ENCODE measurements at places on chromosomes 3 and 15.

- no peak for DNase-seq
Measured at GRCh38 chr3:16179261-16179660, 4.8 kb downstream of the GALNT15 start.

GRCh38 chr3:74282202-74282601, 332.3 kb downstream of the CNTN3 start:
- no peak for DNase-seq

DNA sequence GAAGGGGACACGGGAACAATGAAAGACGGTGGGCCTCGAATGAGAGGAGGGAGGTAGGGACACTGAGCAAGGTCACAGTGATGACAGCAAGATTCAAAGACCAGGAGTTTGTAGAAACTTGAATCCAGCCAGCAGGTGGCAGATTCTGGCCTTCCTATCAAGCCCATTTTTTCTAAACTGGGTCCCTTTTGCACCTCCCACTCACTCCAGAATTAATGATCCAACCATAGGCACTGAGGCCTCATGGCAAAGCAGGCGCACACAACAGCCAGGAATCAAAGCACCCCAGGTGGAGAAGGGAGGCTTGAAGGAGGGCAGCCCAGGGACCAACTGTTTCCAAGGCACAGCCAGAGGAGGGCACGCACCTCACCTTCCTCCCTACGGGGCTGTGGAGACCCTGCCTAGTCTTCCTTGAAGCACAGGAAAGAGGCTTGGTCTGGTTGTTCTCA, 90.2 kb downstream of the ANP32A start:
- no peak for DNase-seq

GRCh38 chr15:78103406-78104118, 11.2 kb downstream of the SH2D7 start:
- no peak for DNase-seq

GRCh38 chr3:127196002-127196401, 3.1 kb downstream of the PRR23E start:
- DNase-seq, result no peak

- DNase-seq, result no peak
Measured at GRCh38 chr3:180421721-180422120, 180.2 kb upstream of the TTC14 start.

DNA sequence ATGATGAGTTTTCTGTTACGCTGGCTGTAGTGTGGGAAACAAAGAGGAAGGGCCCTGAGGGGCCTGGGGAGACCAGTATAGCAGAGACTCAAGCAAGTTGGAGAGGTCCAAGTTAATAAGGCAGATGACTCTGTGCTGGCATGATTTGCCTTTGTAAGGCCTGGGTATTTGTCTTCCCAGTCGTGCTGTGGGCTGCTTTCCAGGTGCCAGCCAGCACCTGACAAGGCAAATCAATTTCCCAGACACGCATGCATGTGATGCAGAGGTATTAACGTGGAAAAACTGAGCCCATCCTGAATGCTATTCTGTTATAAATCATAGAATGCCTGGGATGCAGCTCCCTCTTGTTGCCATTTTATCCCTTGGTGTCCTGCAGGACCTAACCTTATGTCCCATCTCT, 175.6 kb downstream of the MFSD1 start:
- no peak for DNase-seq

- DNase-seq, result no peak
Measured at GRCh38 chr3:142175478-142175877, 26.1 kb upstream of the TFDP2 start.

DNA sequence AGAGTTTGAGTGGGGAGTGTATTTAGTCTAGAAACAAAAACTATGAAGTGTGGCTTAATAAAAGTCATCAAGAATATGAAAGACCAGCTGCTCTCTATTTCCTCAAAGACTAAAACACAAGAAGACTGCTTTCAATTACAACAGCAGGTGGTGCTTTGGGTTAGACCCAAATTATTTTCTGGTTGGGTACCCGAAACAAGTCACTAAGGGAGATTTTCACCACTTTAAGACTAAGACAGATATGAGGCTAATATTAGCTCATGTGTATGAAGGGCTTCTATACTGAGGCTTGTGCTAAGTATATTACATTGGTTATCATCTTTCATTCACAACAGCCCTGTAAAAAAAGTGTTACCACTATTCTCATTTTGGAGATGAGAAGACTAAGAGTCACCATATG, 43.1 kb downstream of the COL8A1 start:
- DNase-seq, result no peak

DNA sequence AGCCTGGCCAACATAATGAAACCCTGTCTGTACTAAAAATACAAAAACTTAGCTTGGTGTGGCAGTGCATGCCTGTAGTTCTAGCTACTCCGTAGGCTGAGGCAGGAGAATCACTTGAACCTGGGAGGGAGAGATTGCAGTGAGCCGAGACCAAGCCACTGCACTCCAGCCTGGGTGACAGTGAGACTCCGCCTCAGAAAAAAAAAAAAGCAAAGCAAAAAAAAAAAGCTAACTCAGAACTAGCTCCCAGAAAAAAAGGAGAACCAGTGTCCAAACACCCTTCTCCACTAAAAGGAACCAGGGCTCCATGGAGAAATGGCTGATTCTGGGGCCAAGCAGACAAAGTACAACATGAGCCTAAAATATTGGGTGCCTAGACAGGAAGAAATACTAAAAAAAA, 16.7 kb upstream of the CRTC3 start:
- DNase-seq, result no peak

DNA sequence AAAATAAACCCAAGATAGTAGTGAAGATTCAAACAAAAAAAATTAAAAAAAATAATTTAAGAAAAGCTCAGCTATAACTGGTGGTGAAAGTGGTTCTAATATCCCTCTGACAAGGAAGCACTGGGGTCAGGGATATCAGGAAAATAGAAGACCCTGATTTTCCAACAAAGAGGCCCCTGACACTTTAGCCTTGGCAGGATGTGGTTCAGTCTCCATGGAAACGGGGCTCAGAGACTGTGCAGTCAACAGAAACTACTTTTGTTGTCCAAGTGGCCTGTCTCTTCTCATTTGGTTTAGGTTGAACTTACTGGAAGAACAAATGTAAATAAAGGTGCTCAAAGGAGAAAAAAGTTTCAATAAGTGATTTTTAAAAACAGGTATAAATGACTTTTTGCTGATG, 27.2 kb downstream of the INTS14 start:
- DNase-seq, result no peak

GRCh38 chr3:30324587-30324986, 281.8 kb upstream of the TGFBR2 start:
- DNase-seq, result no peak

DNA sequence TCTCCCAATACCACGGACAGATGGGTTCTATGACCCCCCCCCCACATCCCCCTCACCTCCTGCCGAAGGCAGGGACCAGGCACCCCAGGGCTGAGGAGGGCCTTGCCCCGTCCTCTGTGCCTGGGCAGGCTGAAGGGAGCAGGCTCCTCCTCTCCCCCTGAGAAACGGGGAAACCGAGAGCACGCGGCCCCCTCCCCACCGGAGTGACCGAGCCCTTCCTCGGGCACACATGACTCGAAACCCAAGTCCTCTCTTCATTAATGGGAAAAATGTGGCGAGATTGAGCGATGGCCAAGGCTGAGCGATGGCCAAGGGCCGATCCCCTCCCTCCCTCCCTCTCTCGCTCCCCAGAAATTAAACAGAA, 7.0 kb downstream of the EPHB3 start:
- no peak for DNase-seq

DNA sequence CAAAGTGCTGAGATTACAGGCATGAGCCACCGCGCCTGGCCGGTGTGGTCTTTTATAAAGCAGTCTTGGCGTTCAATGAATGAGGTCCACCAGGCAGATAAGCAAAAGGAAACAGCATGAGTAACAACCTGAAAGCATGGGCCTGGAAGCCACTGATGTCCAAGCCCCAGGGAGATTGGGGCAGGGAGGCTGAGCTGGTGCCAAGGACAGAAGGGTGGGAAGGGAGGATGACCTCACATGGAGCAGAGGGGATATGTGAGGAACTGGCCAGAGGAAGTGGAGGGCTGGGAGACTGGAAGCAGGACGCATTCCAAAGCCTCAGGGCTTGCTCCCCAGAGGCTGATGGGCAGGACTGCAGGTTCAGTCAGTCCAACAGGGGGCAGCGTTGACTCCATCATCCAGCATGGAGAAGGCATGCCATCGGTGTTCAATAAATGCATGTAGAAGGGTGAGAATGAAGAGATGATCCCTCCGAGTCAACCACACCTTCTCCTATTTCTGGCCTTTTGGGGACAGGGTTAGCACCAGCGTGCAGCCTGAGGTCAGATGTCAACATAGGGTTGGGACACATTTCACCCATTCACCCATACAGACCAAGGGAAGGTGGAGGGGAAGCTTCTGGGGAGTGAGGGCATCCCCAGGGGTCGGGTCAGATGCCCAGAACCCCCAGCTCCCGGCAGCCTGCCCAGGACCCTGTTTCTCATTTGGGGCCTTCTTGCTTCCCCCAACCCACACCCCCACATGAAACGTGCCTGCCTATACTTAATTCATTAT, 14.8 kb downstream of the MYL3 start:
- DNase-seq, result no peak

DNA sequence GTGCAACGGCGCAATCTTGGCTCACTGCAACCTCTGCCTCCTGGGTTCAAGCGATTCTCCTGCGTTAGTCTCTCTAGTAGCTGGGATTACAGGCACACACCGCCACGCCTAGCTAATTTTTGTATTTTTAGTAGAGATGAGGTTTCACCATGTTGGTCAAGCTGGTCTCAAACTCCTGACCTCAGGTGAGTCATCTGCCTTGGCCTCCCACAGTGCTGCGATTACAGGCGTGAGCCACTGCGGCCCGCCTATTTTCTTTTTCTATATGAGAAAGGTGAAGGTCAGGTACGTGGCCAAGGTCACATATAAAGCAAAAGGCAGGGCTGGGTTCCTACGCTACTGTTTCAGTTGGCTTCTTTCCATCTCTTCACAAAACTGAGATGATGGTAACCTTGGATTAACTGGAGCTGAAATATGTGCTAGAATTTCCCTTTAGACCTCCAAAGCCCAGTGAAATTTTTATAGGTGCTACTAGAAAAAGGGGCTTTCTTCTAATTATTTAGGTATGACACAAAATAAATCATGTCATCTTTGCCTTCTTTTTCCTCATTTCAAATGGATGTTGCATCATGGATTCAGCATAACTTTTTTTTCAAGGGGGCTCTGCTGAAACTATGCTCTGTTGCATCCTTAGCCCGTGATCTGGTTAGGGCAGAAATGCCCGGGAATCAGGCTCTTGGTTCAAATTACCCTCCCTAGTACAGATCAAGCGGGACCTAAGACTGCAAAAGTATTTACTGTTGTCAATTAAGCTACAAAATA, 68.5 kb downstream of the MYO1E start:
- no peak for DNase-seq

GRCh38 chr3:123414973-123415775, 33.7 kb downstream of the ADCY5 start:
- no peak for DNase-seq

DNA sequence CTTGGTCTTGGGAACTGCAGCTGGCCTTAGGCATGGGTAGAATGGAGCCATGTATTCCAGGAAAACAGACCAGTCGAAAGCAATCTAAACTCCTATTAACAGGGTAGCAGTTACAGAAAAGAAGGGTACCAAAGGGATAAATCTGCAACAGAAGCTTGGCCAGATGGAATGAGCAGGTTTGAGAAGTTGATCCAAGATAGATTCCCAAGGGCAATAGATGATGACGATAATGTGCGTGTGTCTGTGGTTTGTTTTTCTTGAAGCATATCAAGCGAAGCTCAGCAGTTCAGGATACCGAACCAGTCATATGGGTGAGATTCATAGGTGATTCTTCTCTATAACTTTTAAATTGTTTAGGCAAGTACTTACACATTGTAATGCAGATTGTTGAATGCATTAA, 203.8 kb upstream of the SEMA6D start:
- no peak for DNase-seq

- peak; percentile 46 for DNase-seq
Measured at GRCh38 chr15:28896951-28897350, 11.2 kb downstream of the APBA2 start.

GRCh38 chr3:3172627-3173026, 6.9 kb downstream of the CRBN start:
- DNase-seq, result no peak

DNA sequence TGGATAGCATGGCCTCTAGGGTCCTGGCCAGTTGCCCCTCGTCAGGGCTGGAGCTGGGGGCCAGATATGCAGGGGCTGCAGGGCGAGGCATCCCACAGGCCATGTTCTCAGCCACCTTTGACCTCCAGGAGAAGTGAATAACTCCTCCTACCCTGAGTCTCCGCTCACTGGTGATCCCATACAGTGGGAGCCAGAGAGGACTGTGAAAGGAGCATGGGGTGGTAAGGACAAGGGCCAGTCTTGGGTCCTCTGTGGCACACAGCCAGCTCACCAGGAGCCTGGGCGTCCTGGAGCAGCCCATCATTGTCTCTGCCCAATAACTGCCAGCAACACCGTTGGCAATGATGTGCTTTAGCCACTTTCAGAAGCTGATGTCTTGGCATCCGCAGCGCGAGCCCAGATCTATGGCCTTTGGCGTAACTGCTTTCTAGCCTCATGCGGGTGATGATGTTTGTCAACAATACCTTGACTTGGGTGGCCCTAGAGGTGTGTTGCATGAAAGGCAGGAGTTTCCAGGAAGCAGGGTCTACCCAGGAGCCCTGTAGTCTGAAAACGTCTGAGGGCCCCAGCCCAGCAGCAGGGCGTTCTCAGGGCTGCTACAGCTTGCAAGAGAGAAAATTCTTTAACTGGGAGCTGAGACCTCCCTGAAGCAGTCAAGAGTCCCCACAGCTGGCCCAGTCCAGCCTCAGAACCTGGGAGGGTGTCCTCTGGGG, 61.1 kb upstream of the IQSEC1 start:
- DNase-seq, result no peak

GRCh38 chr15:48222627-48223026, 16.5 kb downstream of the SLC12A1 start:
- no peak for DNase-seq

DNA sequence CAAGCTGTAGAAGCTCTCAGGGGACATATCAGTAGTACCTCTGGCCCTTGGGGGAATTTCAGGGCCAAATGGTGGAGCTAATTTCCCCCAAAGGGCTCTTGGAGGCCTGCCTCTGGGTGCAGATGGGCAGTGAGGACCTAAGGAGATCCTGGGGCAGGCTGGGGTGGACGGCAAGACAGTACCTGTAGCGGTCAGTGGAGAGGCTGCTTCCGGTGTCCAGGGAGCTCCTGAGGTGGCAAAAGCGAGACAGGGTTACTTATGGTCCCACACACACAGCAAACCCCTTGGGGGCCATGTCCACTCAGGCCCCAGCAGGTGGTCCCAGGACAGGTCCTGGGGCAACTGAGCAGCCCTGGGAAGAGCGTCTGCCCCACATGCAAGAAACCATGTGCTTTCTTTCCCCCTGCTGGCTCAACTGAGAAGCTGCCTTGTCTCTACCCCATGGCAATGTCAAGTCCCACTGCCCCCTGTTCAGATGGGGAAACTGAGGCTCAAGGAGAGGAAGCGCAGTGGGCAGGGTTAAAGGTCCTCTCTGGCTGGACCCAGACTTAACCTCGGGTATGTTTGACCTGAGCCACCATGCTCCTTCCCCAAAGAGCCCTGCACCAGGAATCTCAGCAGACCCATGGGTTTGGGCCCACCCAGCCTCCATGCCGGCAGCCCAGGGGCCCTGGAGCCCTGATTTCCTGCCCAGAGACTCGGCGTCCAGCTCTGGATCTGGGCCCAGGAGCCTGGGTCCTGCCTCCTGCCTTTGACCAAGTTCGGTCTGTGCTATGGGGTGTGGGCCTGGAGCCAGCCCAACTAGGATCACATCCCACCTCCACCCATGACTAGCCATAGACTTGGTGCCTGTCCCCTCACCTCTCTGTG, 25.7 kb downstream of the IQSEC1 start:
- no peak for DNase-seq

All from epithelial cell of prostate (primary cell).